KG1 (cell line): ENCODE measurements at places on chromosomes 6 and 20.

DNA sequence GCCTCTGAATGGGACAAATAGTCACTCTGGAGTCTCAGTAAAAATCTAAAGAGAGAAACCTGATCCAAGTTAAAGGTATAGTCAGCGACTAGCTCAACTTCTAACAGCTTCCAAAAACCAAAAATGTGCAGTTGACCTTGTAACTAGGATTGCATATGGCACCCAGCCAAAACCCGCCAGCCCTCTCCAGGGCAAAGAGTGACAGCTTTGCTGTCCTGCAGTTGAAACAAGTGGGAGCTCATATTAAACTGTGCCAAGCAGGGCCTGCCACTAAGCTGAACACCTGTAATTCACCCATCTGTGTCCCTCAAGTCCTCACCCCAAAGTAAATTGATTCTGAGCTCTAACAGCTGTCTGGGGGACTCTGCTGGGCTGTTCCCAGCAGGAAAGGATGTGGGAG, 695.3 kb downstream of the MAFB start:
- DNase-seq: no peak

DNA sequence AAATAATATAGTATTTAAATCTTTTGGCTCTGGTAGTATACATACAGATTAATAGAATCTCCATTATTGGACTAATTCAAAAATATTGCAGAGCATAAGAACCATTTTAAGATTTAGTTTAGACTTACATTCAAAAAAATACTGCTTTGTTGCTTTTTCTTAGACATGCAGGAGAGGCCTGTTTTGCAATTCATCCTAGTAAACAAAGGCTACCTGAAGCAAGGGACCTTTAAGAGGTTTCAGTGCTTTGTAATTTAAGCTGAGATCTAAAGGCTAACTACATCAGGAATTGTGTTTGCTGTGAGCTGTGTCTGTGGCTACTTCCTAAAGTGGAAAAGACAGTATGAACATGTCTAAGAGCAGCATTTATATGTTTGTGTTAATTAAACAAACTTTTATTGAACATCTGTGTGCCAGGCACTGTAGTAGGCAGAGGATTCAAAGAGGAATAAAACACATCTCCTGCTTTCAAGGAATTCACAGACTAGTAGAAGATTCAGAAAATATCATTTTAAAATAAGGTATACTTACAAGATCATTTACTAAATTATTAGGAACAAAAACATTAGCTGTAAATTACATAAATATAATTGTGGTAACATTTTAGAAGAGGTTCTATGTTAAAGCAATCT, 29.1 kb upstream of the CALHM6 start:
- DNase-seq: no peak

GRCh38 chr6:35079311-35080000, 61.7 kb downstream of the TCP11 start:
- DNase-seq: no peak

- no peak for DNase-seq
Measured at GRCh38 chr20:33298391-33298790, 15.4 kb downstream of the BPIFB1 start.

DNA sequence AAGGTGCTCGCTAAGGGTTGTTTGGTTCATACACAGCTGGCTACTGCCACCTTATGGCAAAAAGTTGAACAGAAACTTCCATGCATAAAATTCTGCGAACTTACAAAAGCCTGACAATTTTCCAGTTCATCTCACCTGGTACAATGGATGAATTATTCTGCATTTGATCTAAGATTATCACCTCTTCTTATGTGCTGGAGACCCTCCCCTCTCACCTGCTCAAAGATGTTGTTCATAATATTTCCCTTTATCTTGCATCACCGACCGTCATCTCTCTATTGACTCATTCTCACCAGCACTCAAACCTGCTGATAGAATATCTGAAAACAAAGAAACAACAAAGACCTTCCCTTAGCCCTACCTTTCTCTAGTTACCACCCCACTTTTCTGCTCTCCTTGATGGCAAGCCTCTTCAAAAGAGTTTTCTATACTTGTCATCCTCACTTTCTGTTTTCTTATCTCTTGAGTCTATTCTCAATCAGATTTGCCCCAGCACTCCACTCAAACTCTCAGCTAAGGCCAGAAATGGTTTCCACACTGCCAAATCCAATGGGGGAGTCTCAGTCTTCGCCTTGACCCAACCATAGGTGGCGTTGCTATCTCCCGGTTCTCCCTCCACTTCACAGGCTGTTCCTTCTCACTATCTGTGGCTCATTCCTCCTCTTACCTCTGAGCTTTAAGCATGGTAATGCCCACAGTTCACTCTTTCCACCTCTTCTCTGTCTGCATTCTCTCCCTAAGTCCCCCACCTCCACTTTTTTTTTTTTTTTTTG, 25.8 kb downstream of the SNRNP48 start:
- DNase-seq: no peak

DNA sequence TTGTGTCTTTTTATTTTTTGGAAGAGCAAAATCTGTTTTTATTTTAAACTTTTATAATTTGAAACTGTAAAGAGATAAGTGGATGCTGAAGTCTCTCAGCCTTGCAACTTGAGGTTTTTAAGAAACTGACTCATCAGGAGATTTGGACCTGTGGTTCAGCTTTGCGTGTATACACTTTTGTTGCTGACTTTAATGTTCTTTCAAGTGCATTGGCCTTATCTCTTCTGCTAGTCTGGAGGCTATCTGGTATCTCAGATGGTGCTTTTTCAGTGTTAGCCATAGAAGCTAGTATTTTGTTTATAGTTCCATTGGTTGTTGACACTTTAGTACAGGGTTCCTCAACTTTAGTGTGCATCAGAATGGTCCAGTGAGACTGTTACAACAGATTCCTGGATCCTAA, 504.0 kb upstream of the SPTLC3 start:
- DNase-seq: no peak

- DNase-seq: no peak
Measured at GRCh38 chr6:139146317-139146726, 11.4 kb downstream of the HECA start.

GRCh38 chr20:22226849-22227700, 357.3 kb downstream of the FOXA2 start:
- no peak for DNase-seq

- DNase-seq: no peak
Measured at GRCh38 chr6:142737368-142738034, 207.5 kb downstream of the HIVEP2 start.

GRCh38 chr20:50029697-50030461, 47.1 kb downstream of the SNAI1 start:
- no peak for DNase-seq

DNA sequence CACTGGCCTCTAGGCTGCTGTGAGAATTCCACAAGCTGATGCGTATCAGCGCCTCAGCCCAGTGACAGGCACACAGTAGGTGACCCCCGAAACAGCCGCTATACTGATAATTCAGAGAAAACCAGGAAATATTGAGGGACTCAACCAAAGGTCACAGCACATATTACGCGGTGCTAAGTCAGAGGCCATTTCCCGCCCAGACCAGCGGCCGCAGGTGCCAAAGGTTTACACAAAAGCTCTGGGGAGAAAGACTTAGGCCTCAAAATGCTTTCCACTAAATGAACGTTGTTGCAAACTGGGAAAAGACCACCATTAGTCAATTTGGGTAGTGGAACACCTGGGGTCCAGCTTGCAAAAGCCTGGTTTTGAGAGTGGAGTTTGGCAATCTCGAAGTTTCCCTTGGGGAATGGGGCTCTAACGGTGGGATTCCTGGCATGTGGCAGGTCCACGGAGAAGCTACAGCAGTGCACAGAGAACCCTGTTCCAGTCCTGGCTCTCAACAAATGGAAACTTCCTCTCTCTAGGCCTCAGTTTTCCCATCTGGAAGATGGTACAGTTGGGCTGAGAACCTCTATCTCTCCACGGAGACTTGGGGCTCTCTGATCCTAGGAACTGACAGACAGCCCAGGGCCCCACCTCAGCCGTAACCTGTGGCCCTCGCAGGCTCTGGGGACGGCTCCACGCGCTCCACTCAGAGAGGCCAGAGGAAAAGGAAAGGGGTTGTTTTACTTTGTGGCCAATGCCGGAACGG, 4.7 kb downstream of the NOL4L start:
- no peak for DNase-seq

DNA sequence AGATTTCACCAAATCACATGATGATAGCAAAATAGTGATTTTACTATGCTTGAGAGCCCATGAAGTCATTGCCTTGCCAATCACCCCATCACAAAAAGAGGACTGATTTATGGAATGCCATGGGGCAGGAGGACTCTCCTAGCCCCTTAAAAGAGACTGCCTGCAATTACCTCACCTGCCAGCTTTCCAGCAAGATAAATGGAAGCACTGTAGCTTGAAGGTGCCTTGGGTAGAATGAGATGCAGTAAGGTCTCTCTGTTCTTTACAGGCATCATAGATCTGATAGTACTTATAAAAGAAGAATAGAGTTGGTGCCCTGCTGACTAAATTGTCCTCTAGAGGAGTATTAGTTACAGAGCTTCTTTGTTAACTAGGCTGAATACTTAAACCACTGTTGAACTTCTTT, 242.3 kb downstream of the TMEM242 start:
- no peak for DNase-seq

DNA sequence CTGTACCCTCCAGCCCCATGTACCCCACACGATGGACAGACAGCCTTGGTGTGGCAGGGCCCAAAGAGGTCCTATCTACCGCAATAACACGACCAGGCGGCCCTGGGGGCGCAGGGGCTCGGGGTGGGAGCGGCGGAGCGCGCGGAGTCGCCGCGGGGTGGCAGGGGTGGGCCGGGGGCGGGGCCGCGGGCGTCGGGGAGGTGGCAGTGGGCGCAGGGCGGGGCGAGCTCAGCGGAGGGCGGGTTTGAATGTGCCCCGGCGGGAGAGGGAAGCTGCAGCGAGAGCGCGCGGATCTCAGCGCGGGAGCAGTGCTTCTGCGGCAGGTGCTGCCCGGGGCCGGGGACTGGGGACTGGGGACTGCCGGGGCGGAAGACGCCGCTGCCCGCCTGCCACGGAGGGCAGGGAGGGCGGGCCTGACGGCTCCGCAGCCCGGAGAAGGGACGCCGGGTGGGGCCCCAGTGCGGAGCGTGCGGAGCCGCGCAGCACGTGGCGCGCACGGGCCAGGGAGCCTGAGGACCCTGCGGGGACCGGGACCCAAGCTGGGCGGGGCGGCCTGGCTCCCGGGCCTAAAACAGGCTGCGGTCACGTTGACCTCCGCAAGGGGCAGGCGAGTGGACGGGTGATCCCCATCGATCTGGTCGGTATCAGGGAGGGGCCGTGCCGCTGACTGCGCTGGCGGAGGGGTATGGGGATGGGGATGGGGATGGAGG, at the start of gene SLC29A1:
TSS of gene SLC29A1 (plus strand) at position 277 of the 710 bp plus-strand sequence. CDS start 3,719 bp downstream, outside the sequence.
- DNase-seq: peak; percentile 71

GRCh38 chr6:53426667-53427270, 78.0 kb upstream of the ELOVL5 start:
- no peak for DNase-seq

DNA sequence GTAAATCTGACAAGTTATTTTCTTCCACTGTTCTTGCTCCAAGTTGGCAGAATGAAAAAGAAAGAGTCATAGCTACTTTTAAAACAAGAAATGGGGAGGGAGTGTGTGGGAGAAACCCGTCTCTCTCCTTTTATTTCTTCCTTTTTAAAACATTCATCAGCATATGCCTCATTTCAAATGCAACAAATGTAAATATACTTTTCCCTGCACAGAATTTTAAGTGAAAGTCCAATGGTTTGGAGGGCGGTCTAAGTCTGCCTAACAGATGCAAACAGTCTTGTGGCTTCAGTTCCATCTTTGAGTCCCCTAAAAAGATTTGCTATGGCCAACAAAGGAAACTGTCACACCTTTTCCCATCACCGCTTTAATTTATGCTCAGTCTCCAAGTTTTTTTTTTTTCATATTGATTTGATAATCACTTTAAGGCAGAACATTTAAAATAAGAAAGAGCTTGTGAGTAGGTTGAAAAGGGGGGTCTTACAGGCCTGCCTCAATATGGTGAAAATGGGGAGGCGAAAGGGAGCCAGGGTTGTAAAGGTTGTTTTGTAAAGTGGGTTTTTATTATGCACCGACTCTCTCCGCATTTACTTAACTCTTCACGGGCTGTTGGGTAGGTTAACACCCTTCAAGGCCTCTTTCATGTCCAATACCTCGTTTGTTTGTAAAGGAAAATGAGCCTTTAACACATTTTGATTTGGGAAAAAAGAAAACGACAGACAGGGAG, 4.6 kb downstream of the TFAP2D start:
- no peak for DNase-seq

- DNase-seq: no peak
Measured at GRCh38 chr6:36746251-36746650, 48.6 kb downstream of the RAB44 start.

- no peak for DNase-seq
Measured at GRCh38 chr6:113762641-113763040, 94.5 kb upstream of the MARCKS start.

DNA sequence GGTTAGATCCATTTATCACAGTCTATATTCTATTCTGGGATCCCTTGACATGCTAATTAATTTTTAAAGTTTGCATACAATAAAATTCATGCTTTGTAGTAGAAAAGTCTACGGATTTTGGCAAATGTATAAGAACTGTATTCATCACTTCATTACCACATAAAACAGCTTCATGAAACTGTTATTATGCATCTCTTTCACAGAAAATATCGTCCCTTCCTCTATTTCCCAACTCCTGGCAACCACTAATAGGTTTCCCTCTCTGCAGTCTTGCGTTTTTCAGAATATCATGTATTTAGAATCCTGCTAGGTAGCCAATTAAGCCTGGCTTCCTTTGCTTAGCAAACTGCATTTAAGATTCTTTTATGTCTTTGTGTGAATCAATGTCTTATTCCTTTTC, 441.3 kb upstream of the RGS17 start:
- DNase-seq: no peak

- DNase-seq: no peak
Measured at GRCh38 chr6:68778356-68779020, 143.4 kb downstream of the ADGRB3 start.

GRCh38 chr6:65814071-65814470, 107.0 kb upstream of the EYS start:
- DNase-seq: no peak

- DNase-seq: no peak
Measured at GRCh38 chr20:32574296-32575226, 10.6 kb downstream of the NOL4L start.

- no peak for DNase-seq
Measured at GRCh38 chr6:76230711-76231110, 158.2 kb upstream of the IMPG1 start.

DNA sequence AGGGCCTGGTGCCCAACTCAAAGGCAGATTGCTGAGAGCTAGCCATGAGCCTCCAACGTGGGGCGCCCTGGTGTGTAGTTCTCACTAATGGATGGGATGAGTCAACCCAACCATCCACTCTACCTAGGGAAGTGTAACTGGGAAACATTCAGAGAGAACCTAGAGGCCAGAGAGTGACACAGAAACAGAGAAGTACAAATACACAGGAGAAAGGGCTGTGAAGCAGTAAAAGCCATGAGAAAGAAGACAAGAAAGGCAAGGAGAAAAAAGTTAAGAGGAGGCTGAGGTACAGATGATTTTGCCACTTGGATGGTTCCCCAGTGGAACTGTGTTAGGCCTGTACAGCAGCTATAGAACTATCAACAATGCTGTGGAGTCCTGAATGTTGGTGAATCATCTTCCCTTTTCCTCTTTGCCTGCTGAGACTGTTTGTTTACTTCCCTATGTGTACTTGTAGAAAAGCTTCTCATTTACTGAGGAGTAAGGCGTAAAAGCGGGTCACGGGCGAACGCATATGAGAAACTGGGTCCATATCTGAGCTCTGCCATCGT, 39.0 kb downstream of the MAN1A1 start:
- no peak for DNase-seq
